ENCODE measurements at places on chromosomes 4 and X. TPM values are rescaled to one million over a fixed set of nuclear protein-coding genes. Genes with fewer than 3 reads are reported as not detected.

DNA sequence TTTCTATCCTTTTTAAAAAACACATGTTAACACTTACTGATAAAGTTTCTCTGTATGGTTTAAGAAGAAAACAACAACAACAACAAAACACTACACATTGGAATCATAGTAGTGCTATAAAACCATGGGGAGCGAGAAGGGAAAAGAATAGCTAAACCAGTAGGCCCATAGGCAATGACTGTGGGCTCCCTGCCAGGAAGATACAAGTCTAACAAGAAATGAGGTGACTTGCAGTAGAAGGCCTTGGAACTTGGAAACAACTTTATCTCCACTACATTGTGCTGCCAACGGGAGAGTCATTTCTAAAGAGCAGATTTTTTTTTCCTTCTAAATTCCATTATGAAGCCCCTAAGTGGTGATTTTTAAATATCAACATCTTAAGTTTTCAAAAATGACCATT, 78.0 kb downstream of the GPC4 start:
- DNase-seq: peak; percentile 35

- no peak for DNase-seq
Measured at GRCh38 chr4:139872274-139872673, 206.7 kb downstream of the MGST2 start.

The CTSO gene
- polyA plus RNA-seq: 5.4 TPM

- DNase-seq: no peak
Measured at GRCh38 chr4:159516556-159517140, 413.8 kb downstream of the RAPGEF2 start.

DNA sequence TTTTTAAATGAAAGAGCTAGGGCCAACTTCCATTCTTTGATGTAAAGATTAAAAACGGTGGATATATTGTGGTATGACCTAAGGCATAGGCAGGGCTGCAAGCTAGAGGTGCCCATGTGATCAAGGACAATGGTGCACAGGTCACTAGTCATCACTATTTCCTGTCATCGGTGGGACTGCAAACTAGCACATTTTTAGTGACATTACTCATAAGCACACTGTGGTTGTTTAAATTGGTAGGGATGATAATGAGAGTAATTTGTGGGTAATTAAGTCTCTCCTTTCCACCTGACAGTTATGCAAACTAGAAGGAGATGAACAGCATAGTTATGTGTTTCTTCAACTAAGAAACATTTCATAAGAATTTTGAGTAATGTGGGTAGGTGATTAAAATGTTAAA, 85.4 kb downstream of the GPRIN3 start:
- no peak for DNase-seq

DNA sequence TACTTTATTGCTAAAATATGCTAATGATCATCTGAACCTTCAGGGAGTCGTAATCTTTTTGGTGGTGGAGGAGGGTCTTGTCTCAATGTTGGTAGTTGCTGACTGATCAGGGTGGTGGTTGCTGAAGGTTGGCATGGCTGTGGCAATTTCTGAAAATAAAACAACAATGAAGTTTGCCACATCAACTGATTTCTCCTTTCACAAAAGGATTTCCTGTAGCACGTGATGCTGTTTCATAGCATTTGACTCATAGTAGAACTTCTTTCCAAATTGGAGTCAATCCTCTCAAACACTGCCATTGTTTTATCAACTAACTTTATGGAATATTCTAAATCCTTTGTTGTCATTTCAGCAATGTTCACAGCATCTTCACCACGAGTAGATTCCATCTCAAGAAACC, 19.3 kb downstream of the DDIT4L start:
- DNase-seq: no peak

The P2RY10 gene
- polyA plus RNA-seq: 0.42 TPM

GRCh38 chr4:15531792-15532191, 62.1 kb downstream of the CC2D2A start:
- no peak for DNase-seq

The INTU gene
- polyA plus RNA-seq: 3.3 TPM

The DIPK2B gene
- 12.3 TPM for polyA plus RNA-seq

The PABPC5 gene
- polyA plus RNA-seq: 3.3 TPM
